Activated CD4-positive, alpha-beta T cell treated with anti-CD3 and anti-CD28 coated beads, Interleukin-2, amount 50 U/mL, for 24 hours (primary cell): ENCODE measurements at places on chromosomes 4 and X.

DNA sequence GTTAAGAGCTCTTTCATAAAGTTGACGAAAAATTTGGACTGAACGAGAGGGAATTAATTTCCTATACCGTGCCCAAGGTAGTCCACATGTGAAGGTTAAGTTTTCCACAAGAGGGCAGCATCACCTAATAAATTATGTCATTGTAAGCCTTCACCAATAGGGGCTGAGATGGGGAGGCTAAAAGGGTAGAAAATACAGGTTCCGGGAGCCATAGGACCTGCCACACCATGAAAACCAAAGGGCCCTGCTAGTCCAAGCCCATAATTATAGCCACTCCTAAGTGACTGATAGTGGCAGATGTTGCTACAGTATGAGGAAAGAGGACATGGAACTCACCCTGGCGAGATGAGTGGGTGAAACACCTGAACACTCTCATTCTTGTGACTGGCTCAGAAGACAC lies 122.2 kb downstream of the SHROOM4 start:
- DNase-seq = no peak

DNA sequence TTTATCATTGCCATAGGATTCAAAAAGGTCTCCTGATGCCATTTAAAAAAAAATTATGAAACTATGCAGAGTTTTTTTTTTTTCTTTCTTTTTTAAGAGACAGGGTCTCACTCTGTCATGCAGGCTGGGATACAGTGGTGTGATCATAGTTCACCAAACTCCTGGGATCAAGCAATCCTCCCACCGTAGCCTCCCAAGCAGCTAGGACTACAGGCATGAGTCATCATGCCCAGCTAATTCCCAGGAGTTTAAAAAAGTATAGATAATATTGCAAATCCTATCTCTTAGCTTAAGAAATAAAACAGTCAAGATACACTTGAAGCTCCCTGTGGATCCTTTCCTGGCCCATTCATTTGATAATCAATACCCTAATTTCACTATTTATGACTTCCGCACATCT lies 58.6 kb upstream of the PRSS48 start:
- no peak for DNase-seq

DNA sequence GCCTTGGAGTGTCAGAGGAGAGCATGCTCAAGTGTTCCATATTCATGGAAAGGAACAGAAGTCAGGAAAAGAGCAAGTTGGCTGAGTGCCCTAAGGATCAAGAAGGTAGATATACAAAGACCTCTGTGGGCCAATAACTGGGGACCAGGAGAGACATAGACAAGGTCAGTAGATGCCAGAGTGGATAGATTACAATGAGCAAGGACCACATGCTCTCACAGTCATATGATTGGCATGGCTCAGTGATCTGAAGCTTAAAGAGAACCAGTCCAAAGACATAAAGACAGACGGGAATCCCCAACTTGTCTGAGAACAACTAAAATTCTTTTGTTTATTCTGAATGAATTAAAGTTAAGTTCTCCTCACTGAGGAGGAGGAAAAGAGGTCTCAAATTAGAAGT lies 289.7 kb downstream of the HS3ST1 start:
- no peak for DNase-seq

DNA sequence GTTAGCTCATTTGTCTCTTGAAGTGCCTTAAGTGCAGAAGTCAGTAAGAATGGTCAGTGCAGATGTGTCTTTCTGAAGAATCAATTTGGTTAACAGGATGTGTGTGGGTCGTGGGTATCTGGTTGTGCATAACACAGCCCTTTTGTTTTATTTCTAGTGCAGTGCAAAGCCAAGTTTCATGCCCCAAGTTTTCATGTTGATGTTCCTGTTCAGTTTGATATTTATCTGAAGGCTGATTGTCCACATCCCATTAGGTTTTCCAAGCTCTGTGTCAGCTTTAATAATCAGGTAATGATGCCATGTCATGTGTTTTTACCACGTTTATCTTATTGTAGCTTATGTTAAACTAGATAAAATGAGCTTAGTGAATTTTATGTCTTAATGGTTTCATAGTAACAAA lies 27.4 kb downstream of the TRAPPC11 start:
- DNase-seq = no peak

- no peak for DNase-seq
Measured at GRCh38 chr4:169410839-169411770, 140.3 kb upstream of the SH3RF1 start.

DNA sequence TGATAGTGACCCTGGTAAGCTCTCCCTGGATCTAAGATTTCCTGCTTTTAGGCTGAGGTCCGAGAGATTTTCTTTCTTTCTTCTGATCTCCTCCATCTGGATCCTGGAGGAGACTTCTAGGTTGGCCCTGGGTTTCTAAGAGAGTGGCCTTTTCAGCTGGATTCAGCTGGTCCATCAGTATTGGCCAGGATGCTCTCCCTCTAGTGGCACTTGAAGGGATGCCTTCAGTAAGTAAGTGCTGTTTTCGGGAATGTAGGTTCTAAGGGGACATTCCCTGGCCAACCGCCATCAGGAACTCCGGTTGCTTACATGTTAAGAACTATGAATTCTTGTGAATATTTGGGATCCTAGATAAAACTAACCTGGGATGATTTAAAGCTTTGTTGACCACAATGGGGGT lies 56.9 kb downstream of the SERTM2 start:
- no peak for DNase-seq

GRCh38 chr4:55791666-55792065 lies 27.9 kb upstream of the EXOC1L start:
- DNase-seq = no peak

GRCh38 chr4:53647547-53647946 lies 56.3 kb upstream of the LNX1 start:
- DNase-seq = no peak

- peak; percentile 38 for DNase-seq
Measured at GRCh38 chr4:145487631-145488030, 6.0 kb downstream of the SMAD1 start.

DNA sequence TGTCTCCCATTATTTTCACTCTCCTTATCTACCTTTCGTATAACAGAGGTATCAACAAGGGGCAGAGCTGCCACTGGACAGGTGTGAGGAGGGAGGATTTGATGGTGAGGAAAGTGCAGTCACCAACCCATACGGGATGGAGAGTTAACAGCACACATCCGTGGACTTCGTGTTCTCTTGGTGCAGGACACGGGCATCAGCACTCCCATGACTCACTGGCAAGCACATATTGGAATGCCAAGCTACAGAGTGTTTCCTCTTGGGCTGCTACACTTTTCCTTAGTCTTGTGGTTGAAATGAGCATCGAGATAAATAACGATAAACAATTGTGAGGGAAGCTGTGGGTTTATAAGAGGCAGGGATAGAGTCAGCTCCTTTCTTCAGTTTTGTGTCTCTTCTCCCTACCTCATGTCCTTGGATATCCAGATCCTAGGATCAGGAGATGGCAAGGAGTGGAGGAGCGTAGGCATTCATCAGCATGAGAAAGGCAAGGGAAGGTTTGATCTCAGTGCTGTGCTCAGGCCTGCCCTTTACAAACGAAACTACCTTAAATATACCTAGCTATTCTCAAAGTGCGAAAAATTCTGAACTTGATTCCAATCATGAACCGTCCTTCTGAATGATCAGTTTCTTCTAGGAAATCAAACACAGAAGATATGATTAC lies 96.3 kb downstream of the ZNF827 start:
- no peak for DNase-seq

DNA sequence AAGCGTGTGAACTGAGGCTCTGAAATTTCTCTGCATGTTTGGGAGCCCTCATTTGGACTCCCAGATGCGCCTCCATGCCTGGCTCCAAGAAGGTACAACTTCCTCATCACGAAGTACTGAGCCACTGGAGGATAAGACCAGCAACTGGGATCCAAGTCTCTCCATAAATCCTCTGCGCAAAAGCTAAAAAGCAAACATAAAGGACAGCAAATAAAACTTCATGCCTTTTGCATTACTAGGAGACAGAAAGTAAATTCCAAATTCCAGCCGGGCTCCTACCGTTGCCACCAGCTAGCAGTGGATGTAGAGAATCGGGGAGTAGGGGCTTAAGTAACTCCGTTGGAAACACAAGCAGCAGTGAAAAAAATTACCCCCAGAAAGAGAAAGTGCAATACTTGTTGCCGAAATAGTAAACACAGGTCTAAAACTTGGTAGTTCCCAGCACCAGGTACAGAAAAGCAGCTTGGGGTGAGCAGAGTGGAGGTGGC lies 477.1 kb upstream of the TENM3 start:
- no peak for DNase-seq

DNA sequence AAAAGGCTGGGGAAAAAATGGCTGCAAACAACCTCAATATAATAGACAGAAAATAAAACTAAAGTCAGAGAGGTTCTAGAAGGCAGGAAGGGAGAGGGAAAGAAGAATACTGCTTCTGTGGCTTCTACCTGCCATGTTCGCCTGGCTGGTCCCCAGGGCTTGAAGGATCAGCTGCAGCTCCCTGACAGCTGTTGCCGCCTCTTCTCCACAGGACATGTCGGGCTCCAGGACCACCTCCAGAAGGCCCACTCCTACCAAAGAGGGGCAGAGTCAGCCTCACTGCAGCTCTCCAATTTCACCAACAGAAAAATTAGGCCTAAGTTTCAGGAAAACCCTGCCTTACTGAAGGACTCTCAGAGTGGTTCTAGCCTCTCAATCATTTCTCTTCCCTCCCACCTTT lies 44.9 kb downstream of the GATB start:
- no peak for DNase-seq

DNA sequence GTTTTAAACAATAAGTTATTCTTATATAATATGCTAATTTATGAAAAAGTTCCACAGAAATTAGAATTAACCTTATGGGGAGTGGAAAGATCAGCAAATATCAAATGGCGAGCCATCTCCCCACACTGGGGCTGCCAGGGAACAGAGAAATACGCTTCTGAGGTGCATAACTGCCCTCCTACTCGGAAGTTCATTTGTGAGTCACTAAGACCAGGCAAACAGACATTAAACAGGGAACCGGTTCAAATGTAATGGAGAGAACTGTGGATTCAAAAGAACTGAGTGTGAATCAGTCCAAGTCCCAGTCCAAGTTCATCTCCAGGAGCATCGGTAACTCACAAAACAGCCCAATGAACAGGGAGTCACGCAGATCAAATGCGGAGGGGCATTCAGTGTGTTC lies 11.4 kb upstream of the S100G start:
- no peak for DNase-seq

DNA sequence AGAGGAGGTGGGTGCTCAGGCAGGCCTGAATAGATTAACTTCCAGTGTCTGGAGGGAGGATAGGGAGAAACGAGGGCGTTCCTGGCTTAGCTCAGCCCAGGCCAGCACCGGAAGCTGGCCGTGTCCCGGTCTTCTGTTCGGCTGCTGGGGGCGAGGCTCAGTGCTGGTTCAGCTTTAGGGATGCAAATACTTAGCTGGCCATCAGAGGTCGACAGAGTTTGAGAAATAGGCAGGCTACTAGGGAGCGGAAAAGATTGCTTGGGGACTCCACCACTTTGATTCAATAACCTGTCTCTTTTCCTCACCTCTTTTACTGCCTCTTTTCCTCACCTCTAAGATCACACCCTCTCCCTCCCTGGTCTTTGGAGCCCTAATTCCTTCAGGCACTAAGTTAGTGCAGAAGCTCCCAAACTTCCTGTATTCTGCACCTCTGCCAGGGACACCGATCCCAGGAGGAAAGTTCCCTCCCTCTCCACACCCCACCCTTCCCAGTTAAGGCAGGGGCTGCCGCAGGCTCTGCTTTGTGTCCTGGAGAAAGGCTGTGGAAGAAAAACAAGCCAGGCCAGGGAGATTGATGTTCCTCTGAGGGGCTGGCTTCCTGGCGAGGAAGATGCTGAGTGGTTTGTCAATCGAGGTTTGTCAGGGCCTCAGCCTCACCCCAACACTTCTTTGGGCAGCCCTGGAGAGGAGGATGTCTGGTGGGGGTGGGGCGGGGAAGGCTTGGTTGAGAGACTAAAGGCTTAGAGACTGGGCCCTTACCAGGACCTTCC lies 6.0 kb upstream of the EFNB1 start:
- no peak for DNase-seq

GRCh38 chr4:163448540-163449203 lies 24.9 kb downstream of the TKTL2 start:
- DNase-seq = no peak

DNA sequence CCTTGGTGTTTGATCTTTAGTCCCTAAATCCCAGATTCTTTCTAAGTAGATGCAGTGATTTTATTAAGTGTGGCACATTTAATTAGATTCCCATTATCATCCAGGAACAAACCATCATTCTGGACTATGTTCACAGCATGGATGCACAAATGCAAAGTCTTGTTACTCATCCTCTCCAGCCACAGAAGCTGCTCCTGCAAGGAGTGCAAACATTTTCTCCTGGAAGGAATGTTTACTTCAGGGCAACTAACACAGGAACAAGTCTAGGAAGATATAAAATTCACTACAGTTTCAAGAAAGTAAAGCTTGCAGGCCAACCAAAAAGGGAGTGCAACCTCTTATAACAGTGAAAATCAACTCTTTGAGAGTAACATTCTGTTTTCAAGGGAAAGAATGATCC lies 106.0 kb downstream of the IQCM start:
- no peak for DNase-seq

- DNase-seq = no peak
Measured at GRCh38 chr4:19534159-19534558, 717.5 kb upstream of the SLIT2 start.

DNA sequence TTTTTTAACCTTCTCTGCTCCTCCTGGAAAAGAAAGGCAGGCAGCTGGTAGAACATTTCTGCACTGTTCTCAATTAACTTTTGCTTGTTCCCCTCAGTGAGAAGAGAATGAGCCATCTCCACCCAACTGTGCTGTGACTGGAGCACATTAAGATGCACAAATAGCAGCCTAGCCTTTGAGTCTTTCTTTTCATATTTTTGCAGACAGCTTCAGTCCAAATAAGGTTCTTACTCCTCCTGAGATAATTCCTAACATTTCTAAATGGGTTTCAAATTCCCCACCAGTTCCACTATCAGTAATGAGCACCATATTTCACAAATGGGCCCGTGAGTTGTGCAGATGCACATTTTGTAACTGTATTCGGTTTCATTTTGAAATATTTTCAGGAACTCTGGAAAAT lies 118.6 kb downstream of the SPCS3 start:
- DNase-seq = no peak

- DNase-seq = no peak
Measured at GRCh38 chrX:10509397-10509796, 111.0 kb downstream of the MID1 start.

DNA sequence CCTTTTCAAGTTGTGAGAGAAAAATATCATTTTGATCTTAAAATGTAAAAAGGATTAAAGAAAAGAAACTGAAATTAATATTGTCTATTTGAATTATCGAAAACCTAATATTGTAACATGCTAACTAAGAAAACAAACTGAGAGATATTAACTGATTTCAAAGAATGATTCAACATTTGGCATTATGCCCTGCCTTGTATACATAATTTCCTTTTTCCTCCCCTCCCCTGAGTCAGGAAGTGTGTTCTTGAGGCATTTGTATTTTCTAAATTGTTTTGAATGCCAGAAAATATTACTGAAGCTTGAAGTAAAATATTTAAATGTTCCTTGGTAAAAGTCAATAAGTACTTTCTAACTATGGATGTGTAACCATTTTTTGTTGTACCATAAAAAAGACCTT lies 49.4 kb downstream of the RPS6KA3 start:
- DNase-seq = no peak

GRCh38 chr4:168631241-168632162 lies 134.7 kb downstream of the PALLD start:
- no peak for DNase-seq

- DNase-seq = no peak
Measured at GRCh38 chrX:69424161-69424560, 80.0 kb upstream of the NALF2 start.
